ENCODE measurements at places on chromosomes 5 and 9.

DNA sequence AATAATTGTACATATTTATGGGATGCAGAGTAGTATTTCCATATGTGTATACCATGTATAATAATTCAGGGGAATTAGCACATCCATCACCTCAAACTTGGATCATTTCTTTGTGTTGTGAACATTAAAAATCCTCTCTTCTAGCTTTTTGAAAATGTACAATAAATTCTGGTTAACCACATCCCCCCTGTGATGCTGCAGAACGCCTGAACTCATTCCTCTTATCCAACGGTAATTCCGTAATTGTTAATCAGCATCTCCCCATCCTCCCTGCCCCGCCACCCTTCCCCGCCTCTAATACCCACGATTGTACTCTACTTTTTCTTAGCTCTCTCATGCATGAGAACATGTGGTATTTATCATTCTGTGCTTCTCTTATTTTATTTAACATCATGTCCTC lies 127.7 kb upstream of the ANKRD55 start:
- DNase-seq: no peak

DNA sequence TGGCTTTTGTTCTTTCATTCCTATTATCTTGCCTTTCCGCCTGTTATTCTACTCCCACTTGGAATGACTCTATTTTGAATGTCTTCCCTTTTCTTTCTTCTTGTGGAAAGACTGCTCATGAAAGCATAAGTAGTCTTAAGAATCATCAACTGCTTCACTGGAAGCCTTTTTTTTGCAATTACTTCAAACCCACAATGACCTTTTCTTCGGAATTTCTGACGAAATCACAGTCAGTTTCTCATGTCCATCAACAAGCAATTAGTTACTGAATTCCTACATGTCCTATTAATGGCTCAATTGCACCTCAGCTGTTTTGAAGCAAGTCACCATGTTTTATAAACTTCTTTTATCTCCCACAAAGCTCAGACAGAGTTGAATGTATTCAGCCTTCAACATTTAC lies 196.2 kb downstream of the TARS1 start:
- no peak for DNase-seq

GRCh38 chr5:133482028-133482427 lies 130.3 kb downstream of the FSTL4 start:
- no peak for DNase-seq

- no peak for DNase-seq
These were observed 180.4 kb downstream of the SEMA5A start for GRCh38 chr5:9365512-9365911.

- peak; percentile 64 for DNase-seq
These were observed 2.0 kb downstream of the RNF44 start for GRCh38 chr5:176535101-176535663.

DNA sequence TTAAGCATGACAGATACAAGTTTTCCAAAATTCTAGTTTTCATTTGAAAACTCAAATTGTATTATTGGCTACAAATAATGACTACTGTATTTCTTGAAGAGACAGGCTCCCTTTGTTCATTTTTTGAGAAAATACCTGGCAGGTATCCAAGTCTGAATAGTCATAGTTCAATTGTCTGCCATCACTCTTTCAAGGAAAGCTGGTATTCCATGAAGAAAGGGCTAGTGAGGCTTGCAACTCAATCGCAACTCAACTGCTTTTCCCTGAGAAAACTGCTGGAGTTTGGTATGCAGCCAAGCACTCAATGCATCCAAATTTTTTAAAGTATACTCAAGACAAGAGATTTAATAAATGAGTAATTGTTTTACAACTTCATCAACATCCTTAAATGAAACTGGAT lies 61.4 kb upstream of the TRIO start:
- no peak for DNase-seq

- DNase-seq: peak; percentile 26
These were observed at the start of gene ADCY2 for GRCh38 chr5:7395947-7396712. Gene ADCY2 (plus strand): TSS chr5:7396138. CDS start chr5:7396297, 159 bp downstream.

DNA sequence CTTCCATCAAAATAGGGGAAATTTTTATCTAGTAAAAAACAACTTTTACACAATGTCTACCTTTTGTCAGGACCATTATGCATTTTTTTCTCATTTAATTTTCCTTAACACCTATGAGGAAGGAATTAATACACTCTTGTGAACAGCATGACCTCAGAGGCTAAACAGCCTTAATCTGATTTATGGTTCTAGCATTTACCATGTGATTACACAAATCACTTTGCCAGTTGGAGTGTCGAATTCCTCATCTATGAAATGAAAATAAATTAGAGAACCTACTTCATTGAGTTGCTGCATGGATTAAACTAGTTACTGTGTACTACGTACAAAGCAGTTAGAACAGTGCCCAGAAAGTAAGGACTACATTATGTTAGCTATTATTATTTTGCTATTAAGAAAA lies 187.7 kb upstream of the MPDZ start:
- DNase-seq: no peak

- no peak for DNase-seq
These were observed 78.5 kb downstream of the ERCC6L2 start for GRCh38 chr9:95953986-95954385.

DNA sequence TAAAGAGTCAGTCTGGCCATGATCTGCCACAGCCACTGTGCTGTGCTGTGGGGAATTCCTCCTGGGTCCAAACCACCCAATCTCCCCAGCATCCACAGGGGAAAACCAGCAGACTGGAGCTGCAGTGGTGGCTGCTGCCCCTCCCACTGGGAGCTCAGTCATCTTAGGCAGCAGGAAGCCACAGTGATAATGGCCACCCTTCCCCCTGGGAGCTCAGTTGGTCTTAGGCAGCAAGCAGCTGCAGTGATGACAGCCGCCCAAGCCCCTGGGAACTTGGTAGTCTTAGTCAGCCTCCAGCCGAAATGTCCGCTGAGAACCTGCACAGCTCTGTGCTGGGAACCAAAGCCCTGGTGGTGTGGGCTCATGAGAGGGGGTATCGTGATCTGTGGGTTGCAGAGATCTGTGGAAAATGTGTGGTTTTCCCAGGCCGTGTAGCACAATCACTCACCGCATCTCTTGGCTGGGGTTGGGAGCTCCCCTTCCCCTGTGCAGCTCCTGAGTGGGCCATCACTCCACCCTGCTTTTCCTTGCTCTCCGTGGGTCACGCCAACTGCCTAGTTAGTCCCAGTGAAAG lies 38.4 kb upstream of the SMIM15 start:
- no peak for DNase-seq

DNA sequence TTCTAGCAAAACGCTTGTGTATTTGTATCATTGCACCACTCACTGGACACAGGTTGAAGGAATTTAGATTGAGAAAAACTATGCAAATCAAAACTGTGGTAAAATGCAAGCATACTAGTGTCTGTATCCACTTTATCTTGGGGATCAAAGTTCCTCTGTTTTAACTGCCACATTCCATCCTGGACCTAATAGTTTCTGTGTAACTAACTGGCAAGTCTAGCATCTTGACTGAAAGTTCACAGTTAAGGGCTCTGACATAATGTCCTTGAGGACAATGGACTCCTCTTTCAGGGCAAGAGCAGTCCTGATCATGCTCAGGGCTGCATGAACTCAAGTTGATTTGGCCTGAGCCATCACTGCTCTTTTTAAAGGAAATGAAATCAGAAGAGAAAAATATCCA lies 30.7 kb downstream of the NFIB start:
- DNase-seq: no peak

GRCh38 chr5:60161340-60161934 lies 267.9 kb upstream of the PDE4D start:
- no peak for DNase-seq

GRCh38 chr9:29830821-29831220 lies 2257.5 kb upstream of the C9orf72 start:
- peak; percentile 7 for DNase-seq

DNA sequence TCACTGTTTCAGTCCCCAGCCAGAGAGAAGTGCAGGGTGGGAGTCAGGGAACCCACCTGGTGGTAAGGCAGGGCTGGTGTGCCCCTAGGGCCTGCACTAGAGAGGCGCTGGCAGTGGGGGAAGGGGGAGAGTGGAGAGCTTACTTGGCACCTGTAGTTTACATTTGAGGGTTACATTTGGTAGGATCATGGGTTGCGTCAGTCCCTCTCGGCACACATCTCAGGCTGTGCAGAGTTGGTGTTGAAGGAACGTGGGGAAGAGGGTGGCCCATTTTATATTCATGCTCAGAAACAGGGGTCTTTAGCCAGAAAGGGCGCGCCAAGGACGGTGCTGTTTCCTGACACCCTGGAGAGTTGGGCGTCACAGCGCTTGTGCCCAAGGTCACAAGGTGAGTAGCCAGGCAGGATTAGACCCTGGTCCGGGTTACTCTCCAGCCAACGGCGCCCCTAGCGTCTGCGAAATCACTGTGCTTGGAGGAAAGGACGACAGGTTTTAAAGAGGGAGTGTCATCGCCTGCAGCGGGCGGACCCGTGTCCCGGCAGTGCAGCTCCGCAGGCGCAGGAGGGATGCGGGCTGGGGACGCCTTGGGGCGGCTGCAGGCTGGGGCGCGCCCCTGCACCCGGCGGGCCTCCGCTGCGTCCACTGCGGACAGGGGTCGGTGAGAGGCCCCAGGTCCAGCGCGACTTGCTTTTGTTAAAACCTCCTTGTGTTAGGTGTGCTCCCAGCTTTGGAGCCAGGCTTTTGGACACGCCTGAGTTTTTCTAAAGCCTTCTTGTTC lies 272.6 kb downstream of the FANCC start:
- DNase-seq: no peak

- no peak for DNase-seq
These were observed 192.3 kb downstream of the DTWD2 start for GRCh38 chr5:118796081-118796480.

DNA sequence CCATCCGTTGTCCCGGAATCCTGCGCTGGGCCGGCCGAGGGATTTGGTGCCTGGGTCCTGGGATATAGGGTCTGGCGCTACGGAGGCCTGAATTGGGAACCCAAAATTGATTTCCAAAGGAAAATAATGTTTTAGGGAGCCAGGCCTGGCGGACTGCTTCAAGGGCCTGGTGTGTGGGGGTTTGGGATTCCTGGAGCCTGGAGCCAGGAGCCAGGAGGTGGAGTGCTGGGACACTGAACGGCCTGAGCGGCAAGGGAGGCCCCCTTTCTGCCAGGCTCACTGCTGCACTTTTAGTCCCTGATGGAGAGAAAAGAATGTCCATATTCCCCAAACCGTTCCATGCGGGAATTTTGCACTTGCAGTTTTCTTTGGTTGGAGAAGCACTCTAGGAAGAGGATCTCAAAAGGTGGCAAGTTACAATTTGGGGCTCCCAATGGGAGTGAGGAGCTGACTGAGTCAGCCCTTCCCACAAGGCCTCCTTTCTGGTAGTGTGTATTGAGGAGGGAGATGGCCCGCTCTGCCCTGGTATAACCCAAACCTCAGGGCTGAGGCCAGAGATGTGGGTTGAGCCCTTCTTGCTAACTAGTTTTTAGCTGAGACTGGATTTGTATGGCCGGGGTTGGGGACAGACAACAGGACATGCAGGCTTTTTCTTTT lies 2.2 kb downstream of the LMX1B start:
- DNase-seq: no peak

DNA sequence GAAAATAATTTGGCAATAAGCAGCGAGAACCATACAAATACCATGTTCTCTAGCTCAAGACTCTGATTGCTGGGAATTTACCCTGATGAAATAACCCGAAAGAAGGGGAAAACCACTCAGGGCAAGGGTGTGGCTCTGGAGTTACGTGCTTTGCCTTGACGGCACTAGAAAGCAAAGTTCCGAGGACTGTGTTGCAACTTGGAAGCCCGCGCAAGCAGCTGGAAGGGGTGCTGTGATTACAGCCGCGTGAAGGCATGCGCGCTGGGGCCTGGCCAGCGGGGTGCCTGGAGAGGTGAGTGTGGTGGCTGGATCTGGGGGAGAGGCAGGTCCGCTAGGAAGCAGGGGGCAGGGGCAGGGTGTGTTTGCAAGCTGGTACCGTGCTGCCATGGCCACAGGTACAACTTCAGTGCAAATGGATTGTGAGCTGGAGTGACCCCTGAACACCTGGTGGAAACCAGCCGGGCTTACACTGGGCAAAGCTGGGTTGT lies 52.6 kb upstream of the CNOT6 start:
- DNase-seq: no peak

- DNase-seq: no peak
These were observed 32.4 kb downstream of the C9 start for GRCh38 chr5:39331861-39332381.

DNA sequence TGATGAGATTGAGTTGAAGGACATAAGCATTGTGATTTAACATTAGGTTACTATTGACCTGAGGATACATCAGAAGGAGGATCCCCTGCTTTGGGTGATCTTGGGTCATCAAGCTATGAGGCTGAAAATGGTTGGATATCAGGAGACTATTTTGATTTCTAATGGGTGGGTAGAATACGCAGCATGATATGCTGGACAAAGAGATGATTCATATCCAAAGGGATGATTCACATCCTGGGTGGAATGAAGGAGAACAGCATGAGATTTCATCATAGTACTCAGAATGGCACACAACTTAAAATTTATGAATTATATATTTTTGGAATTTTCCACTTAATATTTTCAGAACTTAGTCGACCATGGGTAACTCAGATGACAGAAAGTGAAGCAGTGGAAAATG lies 1759.5 kb upstream of the C9orf72 start:
- DNase-seq: no peak

GRCh38 chr5:151886546-151887275 lies 37.9 kb downstream of the GLRA1 start:
- DNase-seq: no peak

DNA sequence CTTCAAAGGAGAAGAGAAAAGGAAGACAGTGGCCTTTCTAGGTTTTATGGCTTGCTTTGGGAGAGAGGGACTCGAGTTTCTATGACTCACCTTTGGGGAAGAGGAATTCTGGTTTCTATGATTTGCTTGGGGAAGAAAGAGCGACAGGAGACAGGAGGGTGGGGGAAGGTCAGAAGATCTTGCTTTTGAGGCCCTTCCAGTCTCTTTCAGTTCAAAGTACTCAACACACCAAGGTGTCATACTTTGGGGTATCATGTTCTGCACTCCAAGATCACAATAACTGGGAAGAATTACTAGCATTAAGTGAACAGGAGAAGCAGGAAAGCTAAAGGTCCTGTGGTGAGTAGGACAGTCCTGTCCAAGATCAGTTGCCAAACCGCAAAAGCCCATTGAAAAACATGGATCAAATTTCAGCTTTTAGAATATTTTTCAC lies 324.5 kb downstream of the ARHGEF28 start:
- DNase-seq: no peak

DNA sequence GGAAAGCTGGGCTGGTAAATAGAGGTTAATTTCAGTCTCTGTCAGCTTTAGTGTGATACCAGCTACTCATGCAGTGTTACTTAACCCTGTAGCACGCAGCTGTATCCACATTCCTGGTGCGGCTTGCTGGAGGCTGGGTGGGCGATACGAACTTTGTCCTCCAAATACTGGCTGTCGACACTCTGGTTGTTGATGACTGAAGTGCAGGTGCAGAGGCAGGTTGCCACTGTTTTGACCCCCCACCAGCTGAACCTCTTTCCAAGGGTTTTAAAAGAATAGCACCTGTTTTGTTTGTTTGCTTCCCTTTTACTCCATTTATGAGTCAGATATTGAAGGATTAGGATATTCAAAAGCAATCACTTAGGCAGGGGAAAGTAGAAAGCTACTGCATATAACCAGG lies 4.4 kb upstream of the RABGAP1 start:
- DNase-seq: no peak

DNA sequence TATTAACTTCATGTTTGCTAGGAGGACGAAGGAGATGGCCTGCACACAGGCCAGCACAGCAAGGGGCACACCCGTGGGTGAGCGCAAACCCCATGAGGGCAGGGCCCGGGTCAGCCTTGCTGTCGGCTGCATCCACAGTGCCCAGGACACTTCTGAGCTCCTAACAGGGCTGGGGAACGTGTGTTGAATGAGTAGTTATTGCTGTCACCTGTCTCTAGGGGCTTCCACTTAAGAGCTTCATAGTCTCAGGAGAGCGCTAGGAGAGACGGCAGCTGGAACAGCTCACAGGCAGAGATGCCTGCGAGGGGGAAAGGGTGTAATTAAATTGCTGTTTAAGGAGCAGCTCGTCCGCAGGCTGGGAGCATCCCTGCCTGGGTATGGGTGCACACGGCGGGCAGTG lies 91.4 kb upstream of the NEURL1B start:
- no peak for DNase-seq

Data from activated CD4-positive, alpha-beta T cell treated with anti-CD3 and anti-CD28 coated beads for 36 hours (primary cell).